ENCODE measurements at places on chromosomes 5 and 9. TPM values are rescaled to one million over a fixed set of nuclear protein-coding genes. Genes with fewer than 3 reads are reported as not detected.

Gene SLC6A19
- 1.6 TPM for total RNA-seq

Gene IL3
- total RNA-seq = not detected

Gene BARX1
- not detected for total RNA-seq

Gene PCDHB11
- not detected for total RNA-seq

Gene WDR31
- total RNA-seq = 1.4 TPM

GRCh38 chr9:78898234-78898633, 601.3 kb downstream of the PSAT1 start:
- H3K4me3 ChIP-seq = no peak overlapping the region
- no peak overlapping the region for H3K27ac ChIP-seq
- H3K27me3 ChIP-seq = no peaks in the 10 kb centered on the region
- no peak for DNase-seq

DNA sequence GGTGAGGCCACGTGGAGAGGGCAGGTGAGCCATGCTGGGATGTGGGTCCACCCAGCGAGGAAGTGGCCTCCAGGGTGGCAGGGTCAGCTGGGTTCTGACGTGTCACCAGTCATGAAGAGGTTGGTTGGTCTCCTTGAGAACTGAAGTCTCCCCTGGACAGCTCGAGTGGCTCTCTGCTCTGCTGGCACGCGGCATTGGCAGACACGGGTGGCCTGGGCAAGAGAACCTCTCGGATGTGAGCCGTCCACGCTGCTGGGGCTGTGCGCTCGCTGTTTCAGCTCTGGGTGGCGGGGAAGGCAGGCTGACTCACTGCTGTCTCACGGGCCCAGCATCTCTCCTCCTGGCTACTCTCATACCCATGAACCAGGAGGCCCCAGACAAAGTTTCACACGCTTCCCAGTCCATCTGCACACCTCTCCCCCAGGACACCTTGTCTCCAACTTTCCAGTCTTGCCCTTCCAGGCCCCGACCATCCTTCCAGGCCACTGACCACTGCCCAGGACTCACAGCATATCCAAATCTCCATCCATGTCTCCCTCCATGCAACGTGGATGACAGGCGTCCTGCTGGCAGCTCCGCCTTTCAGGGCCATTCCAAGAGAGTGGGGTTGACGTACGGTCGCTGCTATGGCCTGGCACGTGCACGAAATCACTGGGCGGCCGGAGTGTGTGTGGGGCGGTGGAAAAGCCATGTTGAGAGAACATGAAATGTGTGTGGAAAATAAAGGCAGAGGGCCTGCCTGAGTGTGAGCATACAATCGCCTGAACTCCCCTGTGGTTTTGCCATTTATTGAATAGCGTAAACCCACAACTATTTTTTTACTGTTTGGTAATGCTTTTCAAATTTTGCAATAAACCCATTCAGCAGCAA, 145.0 kb upstream of the COL5A1 start:
- no peak overlapping the region for H3K4me3 ChIP-seq
- H3K27ac ChIP-seq = no peak overlapping the region

- no peak for DNase-seq
- H3K4me3 ChIP-seq = no peak overlapping the region
Measured at GRCh38 chr9:99169982-99170761, 51.6 kb downstream of the ALG2 start.

DNA sequence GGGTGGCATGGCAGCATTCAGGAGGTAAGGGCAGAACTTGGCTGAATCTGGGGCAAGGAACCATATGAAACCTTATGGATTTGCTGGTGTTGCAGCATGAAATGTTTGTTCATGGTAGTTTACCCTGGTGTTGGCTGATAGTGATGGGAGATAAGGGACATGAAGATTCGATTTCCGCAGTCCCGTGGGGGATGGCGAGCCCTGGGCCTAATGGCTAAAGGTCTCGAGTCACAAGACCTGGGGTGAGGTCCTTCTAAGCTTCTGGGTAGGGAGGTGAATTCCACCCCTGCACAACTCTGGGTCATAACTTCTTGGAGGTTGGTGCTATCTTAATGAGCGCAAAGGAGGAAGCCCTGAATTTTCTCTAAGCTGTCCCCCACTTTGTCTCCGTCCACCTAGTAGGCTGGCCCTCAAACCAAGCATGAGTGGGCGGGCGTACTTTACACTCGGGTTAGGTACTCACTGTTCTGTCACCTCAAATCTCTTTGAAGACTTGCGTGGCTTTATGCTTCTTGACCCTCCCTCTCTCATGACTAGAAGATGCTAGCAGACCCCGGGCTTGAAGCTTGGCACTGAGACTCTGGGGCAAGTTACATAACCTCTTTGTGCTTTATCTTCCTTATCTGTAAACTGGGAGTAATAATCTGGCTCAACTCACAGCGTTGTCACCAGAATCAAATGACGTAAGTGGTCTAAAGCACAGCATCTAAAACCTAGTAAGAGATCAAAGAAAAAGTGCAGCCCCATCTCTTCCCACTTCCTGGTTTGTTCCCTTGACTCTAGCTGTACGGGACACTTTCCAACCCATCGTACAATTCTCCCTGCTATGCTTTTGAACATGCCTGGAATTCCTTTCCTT, 72.5 kb downstream of the BASP1 start:
- no peaks in the 10 kb centered on the region for H3K4me1 ChIP-seq
- no peaks in the 10 kb centered on the region for H3K27me3 ChIP-seq
- H3K4me3 ChIP-seq = no peak overlapping the region
- H3K27ac ChIP-seq = no peak overlapping the region

GRCh38 chr5:43099640-43100039, 21.1 kb upstream of the ZNF131 start:
- no peak for DNase-seq
- no peak overlapping the region for H3K27ac ChIP-seq
- 0 out of 3 replicates have a peak, but pooled peaks cover 2% of the 10 kb centered on the region for H3K36me3 ChIP-seq
- no peak overlapping the region for H3K4me3 ChIP-seq
- peaks cover 6% of the 10 kb centered on the region for H3K4me1 ChIP-seq
- no peaks in the 10 kb centered on the region for H3K27me3 ChIP-seq

- no peak overlapping the region for H3K27ac ChIP-seq
- H3K36me3 ChIP-seq = no peaks in the 10 kb centered on the region
- no peak overlapping the region for H3K4me3 ChIP-seq
- peaks cover 18% of the 10 kb centered on the region for H3K27me3 ChIP-seq
- no peaks in the 10 kb centered on the region for H3K4me1 ChIP-seq
- no peak for DNase-seq
Measured at GRCh38 chr5:17365811-17366138, 132.3 kb upstream of the TAF11L2 start.

GRCh38 chr9:113446323-113446740, 17.2 kb upstream of the RGS3 start:
- H3K4me3 ChIP-seq = no peak overlapping the region
- no peaks in the 10 kb centered on the region for H3K36me3 ChIP-seq
- no peak overlapping the region for H3K27ac ChIP-seq
- H3K4me1 ChIP-seq = no peaks in the 10 kb centered on the region
- DNase-seq = peak; percentile 51

- no peaks in the 10 kb centered on the region for H3K36me3 ChIP-seq
- peaks cover 38% of the 10 kb centered on the region for H3K27me3 ChIP-seq
- no peaks in the 10 kb centered on the region for H3K4me1 ChIP-seq
- H3K27ac ChIP-seq = no peak overlapping the region
Measured at GRCh38 chr9:121472446-121472845, 27.2 kb downstream of the GGTA1 start.

- H3K4me3 ChIP-seq = no peak overlapping the region
- no peaks in the 10 kb centered on the region for H3K27me3 ChIP-seq
- H3K4me1 ChIP-seq = peaks cover 4% of the 10 kb centered on the region
Measured at GRCh38 chr5:68464424-68464823, 248.9 kb downstream of the PIK3R1 start.

DNA sequence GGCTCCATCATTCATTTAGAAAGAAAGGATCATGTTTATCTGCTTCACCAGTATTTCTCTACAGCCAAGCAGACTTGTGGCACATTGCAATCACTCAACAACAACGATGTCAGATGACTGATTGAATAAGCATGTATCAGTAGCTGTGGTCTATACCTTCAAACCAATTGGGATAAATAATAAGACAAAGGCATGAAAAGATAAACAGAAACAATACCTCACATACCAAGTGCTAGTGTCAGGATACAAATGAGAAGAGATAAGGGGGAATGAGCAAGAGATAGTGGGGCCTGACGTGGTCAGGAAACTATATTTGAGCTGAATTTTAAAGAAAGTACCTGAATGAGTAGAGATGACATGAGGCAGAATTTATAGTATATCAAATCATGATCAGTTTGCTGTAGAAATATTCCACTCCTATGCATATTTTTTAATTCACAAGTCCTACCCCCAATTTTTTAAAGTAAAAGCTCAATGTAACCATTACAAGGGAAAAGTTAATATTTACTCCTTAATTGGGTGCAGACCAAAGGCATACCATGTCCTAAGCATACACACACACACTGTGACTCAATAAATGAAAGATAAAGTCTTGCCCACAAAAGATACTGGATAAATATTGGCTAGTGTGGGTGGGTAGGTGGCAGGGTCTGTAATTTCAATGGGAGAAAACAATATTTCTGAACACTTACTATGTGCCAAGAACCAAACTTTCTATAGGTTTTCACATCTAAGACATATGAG, 284.5 kb downstream of the SPOCK1 start:
- H3K4me3 ChIP-seq = no peak overlapping the region
- H3K27ac ChIP-seq = no peak overlapping the region
- H3K4me1 ChIP-seq = no peaks in the 10 kb centered on the region
- H3K36me3 ChIP-seq = no peaks in the 10 kb centered on the region
- DNase-seq = no peak

- H3K27ac ChIP-seq = no peak overlapping the region
- no peaks in the 10 kb centered on the region for H3K36me3 ChIP-seq
- H3K27me3 ChIP-seq = no peaks in the 10 kb centered on the region
- no peaks in the 10 kb centered on the region for H3K4me1 ChIP-seq
- no peak for DNase-seq
Measured at GRCh38 chr9:16178294-16178693, 625.5 kb downstream of the CCDC171 start.

DNA sequence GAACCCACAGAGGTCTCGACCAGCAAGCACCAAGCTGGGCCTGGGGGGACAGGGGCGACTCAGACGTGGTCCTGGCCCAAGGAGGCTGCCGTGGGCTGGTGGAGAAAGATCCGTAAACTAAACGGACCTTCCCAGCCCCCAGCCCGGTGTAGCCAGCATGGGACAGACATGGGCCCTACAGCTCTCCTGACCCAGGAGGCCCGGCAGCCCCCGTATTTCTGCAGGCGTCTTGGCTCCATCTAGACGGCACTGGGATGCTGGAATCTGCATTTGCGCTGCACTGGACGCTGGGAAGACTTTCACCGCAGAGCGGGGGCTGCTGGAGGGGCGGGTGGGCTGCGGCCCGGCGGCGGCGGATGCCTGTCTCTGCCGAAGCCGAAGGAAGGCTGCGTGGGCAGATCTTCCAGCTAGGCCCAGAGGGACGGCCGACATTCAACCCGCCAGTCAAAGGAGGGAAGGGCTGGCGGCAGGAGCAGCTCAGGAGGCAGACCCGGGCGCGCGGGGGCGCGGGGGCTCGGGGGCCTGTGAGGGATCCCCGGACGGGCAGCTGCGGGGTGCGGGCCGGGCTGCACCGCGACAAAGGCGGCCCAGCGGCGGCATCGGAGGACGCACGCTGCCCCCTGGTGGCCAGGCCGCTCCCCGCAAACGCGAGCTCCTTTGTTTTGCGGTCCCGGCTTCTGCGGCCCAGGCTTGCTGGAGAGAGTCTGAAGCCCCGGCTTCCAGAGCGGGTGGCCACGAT, 266.2 kb downstream of the NSG2 start:
- H3K4me3 ChIP-seq = no peak overlapping the region
- peaks cover 82% of the 10 kb centered on the region for H3K27me3 ChIP-seq
- no peak overlapping the region for H3K27ac ChIP-seq
- H3K4me1 ChIP-seq = no peaks in the 10 kb centered on the region
- peak; percentile 82 for DNase-seq
- H3K36me3 ChIP-seq = no peaks in the 10 kb centered on the region

GRCh38 chr9:88187631-88188030, 49.4 kb upstream of the SPATA31C2 start:
- no peak overlapping the region for H3K4me3 ChIP-seq
- DNase-seq = no peak

DNA sequence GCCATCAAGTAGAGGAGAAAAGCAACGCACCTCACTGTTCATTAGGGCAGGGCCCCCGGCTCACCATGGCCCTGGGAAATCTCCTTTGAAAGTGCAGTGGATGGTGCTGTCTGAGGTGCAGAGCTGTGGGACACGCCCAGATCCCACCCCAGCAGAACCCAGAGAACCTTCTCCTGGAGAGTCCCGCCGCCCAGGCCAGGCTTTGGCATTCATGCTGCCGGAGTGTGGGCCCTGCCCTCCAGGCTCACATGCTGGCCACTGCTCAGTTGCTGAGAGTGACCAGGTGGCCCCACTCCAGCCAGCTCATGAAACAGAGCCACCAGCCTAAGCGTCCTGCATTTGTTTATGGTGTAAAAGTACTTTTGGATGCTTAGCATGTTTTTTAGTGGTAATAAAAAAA, 23.8 kb upstream of the LRRC14B start:
- H3K27ac ChIP-seq = no peak overlapping the region
- no peaks in the 10 kb centered on the region for H3K4me1 ChIP-seq
- H3K36me3 ChIP-seq = no peaks in the 10 kb centered on the region
- H3K27me3 ChIP-seq = peaks cover 37% of the 10 kb centered on the region
- no peak for DNase-seq
- no peak overlapping the region for H3K4me3 ChIP-seq

DNA sequence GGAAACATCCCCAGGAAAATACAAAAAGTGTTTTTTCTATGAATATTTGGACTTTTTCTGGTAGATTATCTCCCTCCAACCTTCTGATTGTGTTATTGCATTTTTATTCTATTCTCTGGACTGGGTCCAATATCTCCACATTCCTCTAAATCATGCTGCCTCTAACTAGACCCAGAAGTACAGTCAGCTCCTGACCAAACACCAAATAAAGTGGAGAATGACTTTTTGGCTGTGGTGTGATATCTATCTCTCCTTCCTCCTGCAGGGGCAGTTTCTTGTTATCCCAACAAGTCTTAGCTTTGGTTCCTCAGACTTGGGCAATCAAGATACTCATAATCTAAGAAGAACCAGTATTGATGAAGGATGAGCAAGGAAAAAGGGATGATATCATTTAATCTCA, 3.2 kb upstream of the RAI14 start:
- peaks cover 19% of the 10 kb centered on the region for H3K4me1 ChIP-seq
- no peak overlapping the region for H3K4me3 ChIP-seq
- no peak overlapping the region for H3K27ac ChIP-seq
- no peaks in the 10 kb centered on the region for H3K27me3 ChIP-seq
- no peaks in the 10 kb centered on the region for H3K36me3 ChIP-seq

GRCh38 chr5:109553846-109554245, 135.9 kb upstream of the MAN2A1 start:
- DNase-seq = no peak
- H3K27ac ChIP-seq = no peak overlapping the region
- no peak overlapping the region for H3K4me3 ChIP-seq
- H3K4me1 ChIP-seq = no peaks in the 10 kb centered on the region

GRCh38 chr5:122182491-122182921, 53.2 kb downstream of the ZNF474 start:
- H3K4me3 ChIP-seq = no peak overlapping the region
- H3K4me1 ChIP-seq = no peaks in the 10 kb centered on the region
- no peak overlapping the region for H3K27ac ChIP-seq
- no peaks in the 10 kb centered on the region for H3K27me3 ChIP-seq

- H3K36me3 ChIP-seq = peaks cover 2% of the 10 kb centered on the region
- H3K27me3 ChIP-seq = no peaks in the 10 kb centered on the region
- H3K4me3 ChIP-seq = no peak overlapping the region
Measured at GRCh38 chr9:91864380-91864779, 85.6 kb downstream of the ROR2 start.

Measured in K562 (cell line).